Anterior cingulate cortex (tissue), 58 donors: ENCODE measurements at places on chromosomes 16 and 17.

- DNase-seq: no peak
Measured at GRCh38 chr17:33905338-33905800, 349.7 kb upstream of the CCL2 start.

- no peak for DNase-seq
Measured at GRCh38 chr16:79393564-79393963, 207.0 kb downstream of the MAF start.

DNA sequence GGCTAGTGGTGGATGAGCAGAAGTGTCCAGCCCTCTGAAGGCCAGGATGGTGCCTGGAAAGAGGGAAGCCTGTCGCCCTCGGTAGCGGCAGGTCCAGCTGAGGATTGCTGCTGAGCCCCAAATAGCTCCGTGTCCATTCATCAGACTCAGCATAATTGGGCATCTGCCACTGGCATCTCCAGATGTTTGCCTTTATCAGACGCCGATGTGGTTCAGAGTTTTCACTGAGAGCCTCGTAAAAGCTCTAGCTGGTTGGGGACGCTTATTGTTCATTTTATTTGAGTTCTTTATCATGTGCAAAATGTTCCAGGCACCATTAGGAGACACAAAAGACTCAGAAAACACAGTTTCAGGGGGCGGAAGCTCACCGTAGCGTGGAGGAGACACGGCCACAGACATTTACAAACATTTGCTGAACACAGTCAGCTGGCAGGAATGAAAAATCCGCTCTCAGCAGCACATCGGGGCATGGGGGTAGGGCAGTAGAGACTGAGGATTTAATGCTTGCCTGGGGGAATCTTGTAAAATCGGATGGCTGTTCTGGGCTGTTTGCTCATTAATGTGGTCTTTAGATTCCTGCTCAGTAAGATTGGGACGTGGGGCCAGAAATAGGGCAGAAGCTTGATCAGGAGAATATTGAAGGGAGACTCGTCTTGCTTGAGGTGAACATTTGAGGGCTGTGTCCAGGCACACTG is 41.7 kb downstream of the SMPD3 start:
- peak; percentile 28 for DNase-seq

- DNase-seq: peak; percentile 45
Measured at GRCh38 chr17:39576187-39576586, 31.5 kb downstream of the NEUROD2 start.

GRCh38 chr16:50160495-50161164 is 7.5 kb downstream of the TENT4B start:
- DNase-seq: no peak

GRCh38 chr16:35195864-35196216 is 1736.4 kb downstream of the TP53TG3F start:
- no peak for DNase-seq

- DNase-seq: peak; percentile 50
Measured at GRCh38 chr16:972316-973002, 1.7 kb upstream of the LMF1 start.

DNA sequence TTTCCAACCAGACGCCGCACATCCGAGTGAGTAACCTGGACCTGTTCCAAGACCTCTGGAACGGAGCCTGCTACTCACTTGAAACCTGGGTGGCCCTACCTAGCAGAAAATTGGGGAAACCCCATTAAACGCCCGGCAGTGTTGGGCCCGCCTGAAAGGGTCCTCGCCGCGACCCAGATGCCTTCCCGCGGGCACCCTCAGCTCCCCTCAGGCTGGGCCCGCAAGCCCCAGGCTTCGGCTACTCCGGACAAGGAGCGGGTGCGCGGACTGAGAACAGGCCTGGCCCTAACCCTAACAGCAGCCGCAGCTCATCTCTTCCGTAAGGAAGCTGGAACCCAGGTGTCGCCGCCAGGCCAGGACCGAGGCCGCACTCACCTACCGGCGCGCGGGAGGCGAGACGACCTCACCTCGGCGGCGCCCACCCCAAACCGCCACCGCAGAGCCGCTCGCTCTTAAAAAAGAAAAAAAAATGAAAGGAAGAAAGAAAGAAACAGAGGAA is 344 bp downstream of the PSME3IP1 start:
- DNase-seq: peak; percentile 64

DNA sequence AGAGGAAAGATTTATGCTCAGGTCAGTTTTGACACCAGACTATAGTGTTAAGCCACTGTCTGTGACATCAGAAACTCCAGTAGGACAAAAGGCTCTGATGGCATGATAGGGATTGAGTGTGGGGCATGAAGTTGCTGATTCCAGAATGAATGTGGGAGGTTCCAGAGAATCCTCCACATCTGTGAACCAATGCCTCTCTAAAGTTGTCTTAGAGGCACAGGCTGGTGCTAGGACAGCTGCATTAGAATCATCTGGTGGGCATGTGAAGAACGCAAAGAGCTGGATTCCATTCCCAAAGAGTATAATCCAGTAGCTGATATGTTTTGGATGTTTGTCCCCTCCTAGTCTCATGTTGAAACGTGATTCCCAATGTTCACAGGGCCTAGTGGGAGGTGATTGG is 32.1 kb upstream of the NLK start:
- DNase-seq: no peak

- no peak for DNase-seq
Measured at GRCh38 chr16:74500907-74501306, 79.6 kb upstream of the CLEC18B start.

DNA sequence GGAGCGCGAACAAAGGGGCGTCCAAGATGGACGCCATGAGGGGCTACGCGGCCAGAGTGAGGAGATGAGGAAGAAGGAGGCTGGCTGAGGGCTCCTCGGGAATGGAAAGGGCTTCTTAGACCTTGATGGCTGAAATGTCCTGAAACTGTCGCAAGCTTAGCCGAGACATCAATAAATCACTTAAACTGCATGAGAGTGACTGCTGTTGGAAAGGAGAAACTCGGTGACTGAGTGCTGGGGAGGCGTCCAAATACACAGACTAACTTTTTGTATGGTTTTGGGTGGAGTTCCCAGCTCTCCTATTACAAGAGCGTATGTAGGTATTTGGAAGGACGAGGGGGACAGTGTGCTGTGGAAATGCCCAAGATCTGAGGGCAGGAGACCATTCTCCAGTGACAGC is 1.4 kb upstream of the GEMIN4 start:
- DNase-seq: no peak

GRCh38 chr17:46136820-46137219 is 56.4 kb downstream of the KANSL1 start:
- DNase-seq: no peak

- no peak for DNase-seq
Measured at GRCh38 chr16:73025856-73026210, 22.1 kb downstream of the ZFHX3 start.

GRCh38 chr17:11334493-11334892 is 93.5 kb downstream of the SHISA6 start:
- DNase-seq: no peak

DNA sequence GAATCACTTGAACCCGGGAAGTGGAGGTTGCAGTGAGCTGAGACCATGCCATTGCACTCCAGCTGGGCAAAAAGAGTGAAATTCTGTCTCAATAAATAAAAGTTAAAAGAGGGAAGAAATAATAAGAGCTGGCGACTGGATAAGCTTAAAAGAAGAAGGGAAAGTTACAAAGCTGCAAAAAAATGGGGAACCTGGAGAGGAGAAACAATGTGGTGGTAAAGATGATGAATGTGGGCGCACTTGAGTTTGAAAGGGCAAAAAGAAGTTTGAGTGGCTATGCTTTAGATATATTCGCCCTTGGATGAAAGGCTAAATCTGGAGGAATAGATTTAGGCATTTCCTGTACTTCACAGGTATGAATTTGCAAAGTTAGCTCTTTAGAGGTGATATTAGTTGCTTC is 53.0 kb upstream of the YPEL2 start:
- no peak for DNase-seq

GRCh38 chr17:18231164-18231563 is 5.7 kb downstream of the LLGL1 start:
- no peak for DNase-seq

DNA sequence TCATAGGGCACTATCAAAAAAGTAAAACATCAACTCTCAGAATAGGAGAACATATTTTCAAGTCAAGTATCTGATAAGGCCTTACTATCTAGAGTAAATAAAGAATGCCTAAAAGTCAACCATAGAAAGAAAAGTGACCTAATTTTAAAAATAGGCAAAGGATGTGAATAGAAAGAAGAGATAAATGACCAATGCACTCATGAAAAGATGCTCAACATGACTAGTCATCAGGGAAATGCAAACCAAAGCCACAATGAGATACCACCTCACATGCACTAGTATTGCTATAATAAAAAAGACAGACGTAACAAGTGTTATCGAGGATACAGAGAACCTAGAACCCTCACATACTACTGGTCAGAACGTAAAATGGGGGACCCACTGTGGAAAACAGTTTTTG is 90.8 kb downstream of the DYNLRB2 start:
- DNase-seq: no peak

DNA sequence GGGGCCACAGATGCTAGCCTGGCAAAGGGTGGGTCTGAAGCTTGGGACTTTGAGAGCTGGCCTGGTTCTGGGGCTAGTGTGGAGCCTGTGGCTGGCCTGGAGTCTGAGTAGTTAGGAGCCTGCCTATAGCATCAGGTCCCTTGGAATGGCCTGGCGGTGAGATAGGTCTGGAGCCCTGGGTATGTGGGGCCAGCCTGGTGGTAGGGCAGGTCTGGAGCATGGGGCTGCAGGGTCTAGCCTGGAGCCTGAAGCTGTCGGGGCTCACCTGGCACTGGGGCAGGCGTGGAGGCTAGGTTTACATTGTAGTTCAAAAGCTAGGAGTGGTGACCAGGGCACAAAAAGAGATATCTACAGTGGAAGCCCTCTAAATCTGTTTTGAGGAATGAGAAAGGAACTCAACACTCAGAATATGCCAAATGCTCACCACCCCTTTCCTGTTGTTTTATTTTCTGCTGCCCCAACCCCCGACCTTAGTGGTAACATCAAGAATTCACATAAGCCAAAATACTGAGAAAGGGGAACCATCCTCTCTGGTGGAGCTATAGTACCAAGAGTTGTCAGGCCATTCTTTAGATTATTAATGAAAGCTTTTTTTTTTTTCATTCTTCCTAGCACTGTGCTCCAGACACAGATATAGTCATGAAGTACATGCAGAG is 100.3 kb downstream of the TANC2 start:
- no peak for DNase-seq

GRCh38 chr16:19382084-19382801 is 35.4 kb upstream of the TMC5 start:
- no peak for DNase-seq

DNA sequence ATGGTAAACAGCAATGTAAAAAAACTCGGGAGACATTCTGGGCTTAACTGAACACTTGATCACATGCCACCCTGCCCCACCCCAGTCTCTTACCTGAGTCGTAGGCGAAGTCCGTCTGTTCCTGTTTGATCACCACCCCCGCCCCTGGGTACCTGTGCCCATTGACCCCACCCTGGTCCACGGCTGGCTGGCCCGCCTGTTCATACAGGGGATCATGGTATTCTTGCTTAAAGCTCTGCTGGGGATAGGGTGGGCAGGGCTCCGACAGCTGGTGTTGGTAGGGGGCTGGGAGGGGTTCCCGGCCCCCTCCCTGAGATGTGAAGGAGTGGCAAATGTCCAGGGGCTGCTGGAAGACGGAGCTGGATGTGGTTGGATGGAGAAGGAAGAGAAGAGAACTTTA is 13.6 kb downstream of the ETV4 start:
- no peak for DNase-seq

DNA sequence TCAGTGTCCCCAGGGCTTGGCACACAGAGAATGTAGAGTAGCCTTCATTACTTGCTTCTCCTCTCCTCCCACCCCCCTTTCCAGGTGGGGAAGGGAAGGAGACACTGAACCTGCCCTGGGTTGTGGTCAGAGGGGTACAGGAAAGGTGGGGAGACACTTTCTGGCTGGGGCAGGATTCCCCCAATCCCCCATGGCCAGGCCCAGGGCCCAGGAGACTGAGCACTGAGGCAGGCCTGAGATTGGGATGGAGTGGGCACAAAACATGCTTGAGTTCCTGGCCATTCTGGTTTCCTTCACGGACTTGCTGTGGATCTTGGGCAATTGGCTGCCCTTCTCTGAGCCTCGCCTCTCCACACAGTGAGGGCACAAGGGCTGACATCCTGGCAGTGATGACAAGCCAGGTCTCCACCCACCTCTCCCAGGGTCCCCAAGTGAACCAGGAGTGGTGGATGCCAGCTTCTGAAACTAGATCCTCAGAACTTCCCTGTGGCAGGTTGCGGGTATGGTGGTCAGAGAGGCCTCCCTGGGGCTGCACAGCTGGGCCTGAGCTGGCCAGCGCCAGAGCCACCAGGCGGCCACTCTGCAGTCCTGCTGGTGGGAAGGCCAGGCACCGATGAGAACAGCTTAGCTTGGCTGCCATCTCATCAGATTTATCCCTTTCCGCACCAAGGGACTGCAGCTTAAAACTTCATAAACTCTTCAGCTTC is 9.3 kb downstream of the ZNF629 start:
- DNase-seq: no peak

DNA sequence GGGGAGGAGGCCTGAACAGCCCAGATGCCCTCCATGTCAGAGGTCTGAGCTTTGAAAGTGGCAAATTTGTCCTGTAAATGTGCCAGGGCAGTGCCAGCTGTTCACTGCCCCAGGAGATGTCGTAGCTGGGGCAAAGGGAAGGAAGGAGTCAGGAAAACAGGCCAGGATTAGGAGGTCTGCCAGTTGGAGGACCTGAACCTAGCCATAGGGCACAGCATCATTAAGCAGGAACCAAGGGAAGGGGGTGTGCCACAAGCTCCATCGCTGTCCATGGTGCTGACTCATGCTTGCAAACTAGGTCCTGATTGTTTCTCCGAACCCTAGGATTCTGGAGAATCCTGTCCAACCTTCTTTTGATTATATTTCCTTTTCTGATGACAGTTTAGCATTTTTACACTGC is 124.2 kb downstream of the TMEM132E start:
- no peak for DNase-seq

DNA sequence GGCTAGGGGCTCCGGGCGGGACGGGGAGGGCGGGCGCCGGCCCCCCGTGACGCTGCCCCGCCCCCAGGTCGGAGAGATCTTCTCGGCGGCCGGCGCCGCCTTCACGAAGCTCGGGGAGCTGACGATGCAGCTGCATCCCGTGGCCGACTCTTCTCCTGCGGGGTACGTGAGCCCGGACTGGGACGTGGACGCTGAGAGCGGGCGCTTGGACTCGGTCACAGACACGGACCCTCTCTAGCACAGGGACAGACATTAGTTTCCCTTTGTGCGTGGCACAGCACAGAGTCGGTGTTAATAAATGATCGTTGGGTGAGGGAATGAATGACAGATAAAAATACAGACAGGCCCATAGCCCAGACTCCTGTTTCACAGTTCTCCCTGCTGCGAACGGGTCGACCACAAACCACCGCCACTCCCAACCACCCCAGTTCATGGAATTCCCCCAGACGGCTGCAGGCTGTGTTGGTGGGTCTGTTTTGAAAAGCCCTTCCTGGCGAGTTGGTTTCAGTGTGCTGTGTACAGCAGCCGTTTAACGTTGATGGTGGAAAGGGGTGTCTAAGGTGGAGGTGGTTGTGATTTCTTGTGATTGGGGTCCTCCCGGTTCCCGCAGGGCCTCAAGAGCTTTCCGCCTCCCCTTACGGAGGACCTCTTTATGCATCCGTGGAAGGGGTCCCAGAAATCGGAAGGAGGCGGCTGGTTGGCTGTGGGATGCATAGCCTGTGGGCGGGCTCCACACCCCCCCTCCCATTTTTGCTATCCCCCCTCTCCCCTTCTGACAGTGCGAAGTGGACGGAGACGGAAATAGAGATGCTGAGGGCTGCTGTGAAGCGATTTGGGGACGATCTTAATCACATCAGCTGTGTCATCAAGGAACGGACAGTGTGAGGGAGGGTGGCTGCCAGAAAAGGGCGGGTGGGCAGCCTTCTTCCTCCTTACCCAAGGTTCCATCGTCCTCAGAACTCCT is 2.9 kb downstream of the RNASEK start:
- DNase-seq: peak; percentile 63
